ENCODE measurements at places on chromosomes 7 and 10.

DNA sequence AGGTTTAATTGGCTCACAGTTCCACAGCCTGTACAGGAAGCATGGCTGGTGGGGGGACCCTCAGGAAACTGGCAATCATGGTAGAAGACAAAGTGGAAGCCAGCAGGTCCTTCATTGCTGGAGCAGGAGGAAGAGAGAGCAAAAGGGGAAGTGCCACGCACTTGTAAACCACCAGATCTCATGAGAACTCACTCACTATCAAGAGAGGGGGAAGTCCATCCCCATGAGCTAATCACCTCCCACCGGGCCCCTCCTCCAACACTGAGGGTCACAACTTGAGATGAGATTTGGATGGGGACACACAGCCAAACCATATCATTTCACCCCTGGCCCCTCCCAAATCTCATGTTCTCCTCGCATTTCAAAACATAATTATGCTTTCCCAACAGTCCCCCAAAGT, 171.9 kb upstream of the CACNA2D1 start:
- DNase-seq: no peak

DNA sequence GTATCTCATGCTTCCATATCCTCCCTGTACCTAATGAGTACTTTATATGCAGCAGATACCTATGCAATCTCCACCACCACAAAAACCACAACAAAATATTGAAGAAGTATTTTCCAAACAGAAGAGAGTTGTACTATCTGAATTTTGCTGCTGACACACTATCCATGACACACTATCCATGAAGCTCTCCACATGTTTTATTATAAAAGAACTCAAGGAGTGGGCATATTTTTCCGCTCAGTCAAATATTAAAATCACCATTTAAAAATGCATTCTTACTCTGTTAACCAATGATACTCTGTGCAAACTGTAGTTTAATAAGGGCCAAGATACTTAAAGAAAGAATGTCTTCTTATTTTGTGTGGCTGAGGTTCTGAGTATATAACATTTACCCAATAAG, 2.8 kb downstream of the BET1 start:
- no peak for DNase-seq

DNA sequence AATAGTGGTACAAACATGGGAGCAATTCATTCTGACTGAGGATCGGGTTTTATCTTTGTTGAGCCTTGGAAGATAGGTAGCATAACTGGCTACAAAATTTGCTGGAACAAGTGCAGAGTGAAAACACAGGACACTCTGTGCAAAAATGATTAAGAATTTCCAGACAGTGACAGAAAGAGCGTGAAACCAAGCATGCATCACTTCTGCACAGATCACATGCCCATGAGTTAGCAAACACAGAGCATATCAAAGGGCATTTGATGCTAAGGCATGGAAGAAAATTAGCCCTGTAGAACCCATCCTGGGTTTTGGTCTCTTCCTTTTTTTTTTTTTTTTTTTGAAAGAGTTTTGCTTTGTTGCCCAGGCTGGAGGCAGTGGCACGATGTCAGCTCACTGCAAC, 28.3 kb downstream of the TECTB start:
- DNase-seq: no peak

DNA sequence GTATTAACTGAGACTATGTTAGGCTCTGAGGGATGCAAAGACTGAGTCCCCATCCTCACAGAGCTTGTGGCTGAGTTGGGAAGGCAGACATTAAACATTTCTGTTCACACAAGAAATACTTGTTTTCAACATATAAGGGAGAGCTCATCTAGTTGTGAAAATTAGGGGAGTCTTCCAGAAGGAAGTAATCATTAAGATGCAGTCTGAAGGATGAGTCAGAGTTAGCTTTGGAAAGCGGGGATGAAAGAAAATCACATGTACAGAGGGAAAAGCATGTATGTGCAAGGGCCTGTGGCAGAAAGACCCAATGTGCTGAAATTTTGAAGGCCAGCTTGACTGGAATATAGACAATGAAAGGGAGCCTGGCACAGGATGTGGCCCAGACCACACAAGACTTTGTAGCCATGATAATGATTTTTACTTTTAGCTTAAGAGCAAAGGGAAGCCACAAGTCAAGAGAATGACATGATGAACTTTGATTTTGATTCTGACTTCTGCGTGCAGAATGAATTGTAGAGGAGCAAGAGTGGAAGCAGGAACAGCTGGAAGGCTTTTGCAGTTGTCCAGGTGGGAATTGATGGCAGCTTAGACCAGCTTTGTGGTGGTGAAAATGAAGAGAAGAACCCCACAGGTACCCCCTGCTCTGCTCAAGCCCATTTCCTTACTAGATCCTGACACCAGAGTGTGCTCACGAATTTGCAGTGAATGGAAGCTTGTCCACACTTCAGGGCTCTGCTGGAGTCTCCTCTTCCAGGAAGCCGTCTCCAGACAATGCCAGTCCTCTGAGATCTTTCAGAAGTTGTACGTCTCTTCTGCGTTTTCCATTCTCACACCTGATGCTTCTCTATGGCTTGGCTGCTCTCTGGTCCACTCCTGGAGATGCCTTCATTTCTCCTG, 115.6 kb downstream of the ATXN7L1 start:
- no peak for DNase-seq

DNA sequence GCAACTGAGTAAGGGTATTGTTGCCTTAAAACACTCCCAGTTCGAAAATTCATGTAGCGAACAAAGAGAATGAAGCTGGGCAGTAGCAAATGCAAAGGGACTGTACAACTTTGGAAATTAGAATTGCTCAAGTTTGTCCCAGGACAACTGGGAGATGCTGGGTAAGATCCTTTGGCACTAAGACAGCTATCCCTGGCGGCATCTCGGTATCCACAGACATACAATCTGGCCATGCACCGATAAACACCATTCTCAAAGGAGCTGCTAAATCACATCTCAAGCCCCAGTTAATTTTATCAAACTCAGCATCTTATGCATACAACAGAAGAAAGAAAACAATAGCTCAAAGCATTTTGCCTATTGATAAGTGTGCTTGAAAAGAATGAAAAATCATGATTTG, 177.3 kb downstream of the AMPH start:
- DNase-seq: no peak

- no peak for DNase-seq
Observed at GRCh38 chr10:70317272-70317942, 33.6 kb upstream of the NPFFR1 start.

- no peak for DNase-seq
Observed at GRCh38 chr7:89927762-89928161, 226.5 kb upstream of the STEAP1 start.

DNA sequence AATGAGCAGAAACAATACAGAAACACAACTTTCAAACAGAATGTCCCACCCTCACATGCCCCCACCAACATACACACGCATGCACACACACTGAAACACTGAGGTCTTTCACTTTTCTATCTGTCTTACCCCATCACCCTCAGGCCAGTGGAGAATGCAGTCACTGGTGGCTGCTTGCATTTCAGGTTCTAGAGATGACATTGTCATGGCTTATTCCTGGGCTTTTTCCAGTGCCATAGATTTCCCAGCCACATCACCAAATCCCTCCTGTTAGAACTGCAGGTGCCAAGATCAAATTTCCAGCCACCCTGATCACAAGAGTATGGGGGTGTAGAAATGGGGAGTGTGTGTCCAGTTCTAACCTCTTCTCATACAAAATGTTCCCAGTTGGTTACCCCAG, 68.4 kb downstream of the CACNA2D1 start:
- no peak for DNase-seq

- no peak for DNase-seq
Observed at GRCh38 chr7:111638078-111638477, 75.8 kb upstream of the IMMP2L start.

DNA sequence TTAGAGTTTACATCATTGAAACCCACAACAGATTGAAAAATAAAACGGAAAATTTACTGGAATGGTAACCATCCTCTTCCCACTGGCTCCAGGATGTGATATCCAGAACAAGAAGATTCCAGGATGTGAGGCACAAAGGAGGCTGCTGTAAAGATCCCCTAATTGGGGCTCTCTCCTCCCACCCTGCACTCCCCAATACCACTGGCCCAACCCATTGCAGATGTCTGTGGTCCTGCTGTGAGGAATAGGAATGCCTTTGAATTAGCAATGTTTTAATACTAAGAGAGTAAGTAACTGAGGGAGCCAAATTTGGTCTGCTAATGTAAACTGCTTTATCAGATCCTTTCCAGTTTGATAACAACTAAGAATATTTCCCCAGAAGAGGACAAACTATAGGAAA, 225.9 kb upstream of the INHBA start:
- DNase-seq: no peak

GRCh38 chr7:45196374-45196773, 38.8 kb downstream of the RAMP3 start:
- DNase-seq: no peak

DNA sequence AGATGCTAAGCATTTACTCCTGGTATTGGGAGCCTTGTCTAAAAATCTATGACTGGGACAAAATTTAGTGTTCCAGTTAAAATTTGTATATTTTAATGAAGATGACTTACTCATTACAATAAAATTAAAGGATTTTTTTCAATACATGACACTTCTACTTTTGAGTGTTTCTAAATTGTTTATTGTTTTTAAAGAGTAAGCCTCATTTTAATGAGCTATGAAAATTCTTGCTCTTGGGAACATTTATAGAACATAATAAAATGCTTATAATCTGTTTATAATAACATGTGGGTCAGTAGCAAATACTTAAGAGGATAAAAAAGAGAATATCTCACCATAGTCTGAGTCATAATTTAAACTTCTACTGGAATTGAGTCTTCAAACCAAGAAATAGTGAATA, 149.5 kb downstream of the PLCE1 start:
- no peak for DNase-seq

- no peak for DNase-seq
Observed at GRCh38 chr7:65239707-65240352, 133.8 kb upstream of the ZNF92 start.

GRCh38 chr10:101666083-101666482, 28.9 kb downstream of the FBXW4 start:
- DNase-seq: no peak

DNA sequence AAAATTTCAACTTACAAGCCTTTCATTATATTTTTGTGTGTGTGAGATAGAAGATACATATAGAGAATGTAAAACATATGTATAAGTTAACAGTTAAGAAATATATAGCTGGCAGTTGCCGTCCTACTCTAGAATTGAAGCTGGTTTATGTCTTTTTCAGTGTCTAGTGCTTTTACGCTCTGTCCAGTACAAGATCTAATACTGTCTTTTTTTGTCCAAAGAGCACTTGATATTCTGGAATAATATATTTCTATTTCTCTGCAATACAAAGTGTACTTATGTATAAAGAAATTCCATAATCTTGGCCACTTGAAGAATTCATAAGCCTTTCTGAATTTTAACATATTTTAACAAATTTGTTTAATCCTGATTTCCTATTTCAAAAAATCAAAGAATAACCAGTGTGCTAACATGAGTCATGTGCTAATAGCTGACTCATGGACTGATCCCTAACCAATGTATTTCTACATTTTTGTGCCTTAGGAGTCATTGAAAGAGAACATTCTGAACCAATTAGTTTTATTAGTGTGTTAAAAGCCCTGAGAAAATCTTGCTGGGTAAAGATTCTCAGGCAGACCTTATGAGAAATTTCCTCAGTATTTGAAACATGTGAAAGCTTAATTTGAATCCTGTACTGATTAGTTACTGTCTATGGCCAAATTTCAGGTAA, 73.2 kb upstream of the CCAR1 start:
- DNase-seq: no peak

- DNase-seq: no peak
Observed at GRCh38 chr7:1537535-1538412, 7.3 kb downstream of the MAFK start.

DNA sequence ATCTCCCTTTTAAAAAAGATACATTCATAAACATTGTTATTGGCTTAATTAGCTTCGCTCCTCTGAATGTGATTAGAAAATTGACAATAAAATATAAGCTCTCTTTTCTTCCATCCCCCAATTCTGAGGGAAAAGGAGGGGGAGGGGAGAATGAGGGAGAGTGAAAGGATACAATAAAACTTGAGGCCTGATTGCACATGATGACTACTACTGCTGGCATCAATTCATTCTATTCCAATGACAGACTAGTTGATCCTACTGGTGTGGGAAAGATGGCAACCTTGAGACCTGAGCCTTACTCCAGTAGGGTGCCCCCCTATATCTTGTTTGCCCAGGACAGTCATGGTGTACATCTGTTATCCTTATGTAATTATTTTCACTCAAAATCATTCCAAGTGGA, 4.5 kb upstream of the IQUB start:
- no peak for DNase-seq

DNA sequence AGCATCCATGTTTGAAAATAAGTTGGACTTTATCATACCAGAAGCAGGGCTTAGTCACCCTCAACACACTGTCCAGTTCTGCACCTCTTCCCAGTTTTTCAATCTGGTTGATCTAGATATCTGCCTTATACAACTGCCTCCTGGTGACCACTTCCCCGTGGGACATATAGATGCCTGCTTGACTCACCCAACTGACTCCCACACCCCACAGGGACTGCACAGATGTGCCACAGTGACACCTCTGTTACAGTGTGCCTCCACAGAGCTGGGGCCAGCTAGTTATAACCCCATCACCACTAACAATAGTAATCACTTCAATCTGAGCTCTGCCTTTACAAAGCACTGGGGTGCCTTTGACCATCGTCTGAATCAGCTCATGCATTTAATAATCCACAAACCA, 82.6 kb upstream of the AOAH start:
- no peak for DNase-seq

DNA sequence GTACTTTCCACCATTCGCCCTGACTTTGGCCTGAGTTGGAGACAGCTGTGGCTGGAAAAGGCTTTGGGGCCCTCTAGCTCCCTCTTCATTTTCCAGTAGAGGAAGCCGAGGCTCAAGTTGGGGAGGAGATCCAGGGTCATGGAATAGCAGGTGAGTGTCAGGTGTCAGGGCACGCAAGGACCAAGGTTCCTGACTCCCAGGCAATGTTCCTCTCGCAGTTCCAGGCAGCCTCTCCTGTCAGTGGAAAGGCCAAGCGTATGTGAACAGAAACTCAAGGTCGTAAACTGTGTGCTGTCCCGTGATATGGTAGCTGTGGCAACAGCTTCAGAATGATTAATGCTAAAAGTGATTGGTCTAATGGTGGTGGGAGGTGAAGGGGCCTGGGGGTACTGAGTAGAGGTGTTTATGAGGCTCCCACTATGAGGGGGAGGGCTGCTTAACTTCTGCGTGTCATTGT, 13.2 kb downstream of the ADAMTS14 start:
- no peak for DNase-seq

DNA sequence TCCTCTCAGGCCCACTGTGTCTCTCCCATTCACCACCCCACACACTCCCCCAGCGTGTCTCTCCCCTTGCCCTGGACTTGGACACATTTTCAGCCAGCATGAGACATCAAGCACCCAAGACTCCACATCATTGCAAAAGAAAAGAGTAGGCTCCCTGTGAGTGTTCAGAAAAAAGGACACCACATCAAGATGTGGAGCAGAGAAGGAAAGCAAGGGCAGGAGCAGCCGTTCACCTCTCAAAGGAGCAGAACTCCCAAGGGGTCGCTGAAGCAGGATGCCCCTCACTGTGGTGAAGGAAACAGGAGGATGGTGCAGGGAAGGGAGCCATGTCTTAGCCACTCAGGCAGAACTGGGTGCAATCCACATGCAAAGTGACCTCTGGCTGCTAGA, 89.9 kb upstream of the MACROH2A2 start:
- DNase-seq: no peak

- DNase-seq: no peak
Observed at GRCh38 chr10:121833387-121833786, 94.4 kb downstream of the ATE1 start.

Measured in NCI-H2081 treated with DMSO at 0.1 percent for 48 hours (cell line).